ENCODE measurements at places on chromosomes 2 and 18.

GRCh38 chr2:218223046-218223445 lies 6.1 kb downstream of the ARPC2 start:
- DNase-seq: no peak

DNA sequence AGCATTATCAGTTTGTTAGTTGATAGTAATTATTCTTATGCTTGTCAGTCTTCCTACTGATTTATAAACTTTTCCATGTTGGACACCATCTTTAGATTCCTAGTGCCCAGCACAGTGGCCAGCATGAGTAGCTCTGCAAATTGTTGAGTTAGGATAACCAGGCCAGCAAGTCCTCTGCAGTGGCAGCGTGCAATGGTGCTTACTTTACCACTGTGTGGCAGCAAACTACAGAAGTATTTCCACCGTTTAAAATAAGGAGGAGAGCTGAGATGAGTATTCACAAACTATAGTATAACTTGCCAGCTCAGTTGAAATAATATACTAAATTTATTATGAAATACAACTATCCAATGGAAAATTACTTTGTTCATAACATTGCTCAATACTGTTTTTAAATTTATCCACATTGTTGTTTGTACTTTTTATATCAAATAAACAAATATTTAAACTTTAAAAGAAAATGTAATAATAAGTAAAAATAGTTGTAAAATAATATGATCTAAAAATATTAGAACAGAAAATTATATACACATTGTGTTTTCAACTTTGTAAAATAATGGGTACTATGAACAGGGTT lies 9.3 kb upstream of the THADA start:
- no peak for DNase-seq

DNA sequence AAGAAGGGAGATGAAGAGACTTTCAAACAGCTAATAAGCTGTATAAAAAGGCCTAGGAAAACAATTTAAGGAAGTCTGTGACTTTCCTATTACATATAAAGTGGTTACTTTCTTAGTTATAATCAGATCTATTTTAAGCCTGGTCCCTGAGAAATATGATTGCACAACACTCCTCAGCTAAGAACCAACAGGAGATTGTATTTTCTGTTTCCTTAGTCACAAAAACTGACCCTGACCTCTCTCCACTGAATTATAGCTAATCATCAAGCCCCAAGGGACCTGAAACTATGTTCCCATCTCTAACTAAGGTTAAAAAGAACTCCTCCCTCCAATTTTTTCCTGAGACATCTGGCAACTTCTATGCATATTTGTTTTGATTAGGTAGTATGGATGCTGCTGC lies 106.9 kb downstream of the ROCK1 start:
- no peak for DNase-seq

DNA sequence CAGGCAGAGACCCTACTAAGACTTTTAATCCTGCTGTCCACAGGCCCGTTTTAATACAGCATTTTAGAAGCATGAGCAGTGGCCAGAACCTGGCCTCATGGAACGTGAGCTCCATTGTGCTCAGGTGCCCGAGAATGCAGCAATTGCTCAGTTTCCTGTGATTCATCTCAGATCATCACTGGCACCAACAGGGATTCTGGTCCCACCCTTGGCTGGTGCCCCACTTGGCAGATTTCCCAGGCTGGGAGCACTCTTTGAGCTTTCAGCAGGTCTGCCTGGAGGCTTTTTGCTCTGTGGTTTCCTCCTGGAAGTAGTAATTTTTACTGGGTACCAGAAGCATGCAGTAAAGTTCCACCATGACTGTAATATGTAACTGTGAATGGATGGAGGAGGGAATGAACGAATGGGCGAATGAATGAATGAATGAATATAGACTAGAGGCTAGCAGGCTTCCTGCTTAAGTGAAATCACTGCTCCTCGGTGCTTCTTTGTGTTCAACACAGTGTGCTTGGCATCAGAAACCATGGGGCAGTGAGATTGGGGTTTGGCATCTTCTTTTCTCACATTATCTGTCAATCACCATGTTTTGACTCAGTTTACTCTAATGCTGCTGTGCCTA lies 312.9 kb downstream of the PRKCE start:
- no peak for DNase-seq

GRCh38 chr2:216202626-216203250 lies 93.6 kb downstream of the XRCC5 start:
- DNase-seq: no peak

- no peak for DNase-seq
These were observed 42.6 kb upstream of the ZNF516 start for GRCh38 chr18:76537621-76538020.

DNA sequence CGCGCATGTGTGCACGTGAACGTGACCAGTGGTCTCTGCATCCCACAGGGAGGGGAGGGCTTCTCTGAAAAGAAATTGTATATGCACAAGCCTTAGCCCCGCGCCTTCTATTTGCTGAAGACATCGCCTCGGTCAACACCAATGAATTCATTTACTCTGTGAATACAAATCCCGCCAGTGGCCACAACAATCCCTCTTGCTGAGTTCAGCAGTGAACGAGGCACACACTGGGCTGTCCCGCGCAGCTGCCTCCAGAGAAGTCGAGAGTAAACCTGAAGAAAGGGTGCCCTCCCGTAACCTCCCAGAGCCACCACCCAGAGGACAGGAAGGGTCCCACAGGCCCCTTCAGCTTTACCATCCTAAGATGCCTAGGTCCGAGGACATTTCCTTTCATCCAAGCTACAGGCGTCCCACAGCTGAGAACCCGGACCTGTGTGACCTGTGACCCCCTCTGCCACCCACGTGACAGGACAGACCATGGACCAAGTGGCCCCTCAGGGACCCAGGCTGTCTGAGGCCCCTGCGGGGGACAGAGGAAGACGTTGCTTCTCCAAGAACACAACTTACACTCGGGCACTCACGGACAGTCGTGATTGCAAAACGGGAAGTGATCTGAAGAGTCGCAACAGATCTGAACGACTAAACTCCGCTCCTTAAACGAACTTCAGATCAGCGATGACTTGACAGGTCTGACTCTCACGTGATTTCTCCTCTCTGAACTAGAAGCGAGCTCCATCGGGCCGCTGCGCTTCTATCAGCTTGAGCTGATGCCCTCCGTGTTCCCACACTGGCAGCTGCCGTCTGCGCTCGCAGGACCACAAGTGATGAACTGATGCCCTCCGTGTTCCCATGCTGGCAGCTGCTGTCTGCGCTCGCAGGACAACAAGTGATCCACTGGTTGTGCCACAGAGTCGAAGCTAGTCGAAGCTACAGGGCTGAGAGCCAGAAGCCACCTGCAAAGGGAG lies 92.7 kb downstream of the ZNF516 start:
- DNase-seq: no peak
